Activated CD4-positive, alpha-beta T cell treated with anti-CD3 and anti-CD28 coated beads, Interleukin-2, amount 10 ng/mL, durations not matched to agents 7 days and 5 days (primary cell): ENCODE measurements at places on chromosomes 5 and 9. TPM values are rescaled to one million over a fixed set of nuclear protein-coding genes. Genes with fewer than 3 reads are reported as not detected.

GRCh38 chr5:84058561-84058960 is 326.1 kb downstream of the EDIL3 start:
- no peaks in the 10 kb centered on the region for H3K4me1 ChIP-seq
- no peak for DNase-seq
- no peak overlapping the region for H3K27ac ChIP-seq
- no peaks in the 10 kb centered on the region for H3K27me3 ChIP-seq

DNA sequence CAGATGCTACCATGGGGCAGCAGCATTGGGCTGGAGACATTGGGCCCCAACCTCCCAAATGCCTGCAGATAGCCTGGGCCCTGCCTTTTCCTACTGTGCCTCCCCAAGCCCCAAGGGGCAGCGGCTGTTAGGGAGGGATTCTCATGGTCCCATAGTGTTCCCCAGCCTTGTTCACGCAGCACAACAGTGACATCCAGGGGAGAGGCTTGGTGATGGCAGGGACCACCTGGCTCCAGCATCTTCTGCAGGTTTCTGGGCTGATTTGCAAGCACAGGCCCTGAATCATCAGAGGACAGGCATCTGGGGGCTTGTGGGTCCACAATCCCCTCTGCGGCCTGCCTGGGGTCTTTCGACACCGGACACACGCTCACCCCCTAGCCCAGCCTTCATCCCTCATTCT is 354.6 kb downstream of the SLIT3 start:
- H3K36me3 ChIP-seq = no peaks in the 10 kb centered on the region
- H3K27me3 ChIP-seq = no peaks in the 10 kb centered on the region
- H3K4me1 ChIP-seq = peaks cover 7% of the 10 kb centered on the region
- DNase-seq = no peak
- no peak overlapping the region for H3K27ac ChIP-seq
- H3K4me3 ChIP-seq = no peak overlapping the region

DNA sequence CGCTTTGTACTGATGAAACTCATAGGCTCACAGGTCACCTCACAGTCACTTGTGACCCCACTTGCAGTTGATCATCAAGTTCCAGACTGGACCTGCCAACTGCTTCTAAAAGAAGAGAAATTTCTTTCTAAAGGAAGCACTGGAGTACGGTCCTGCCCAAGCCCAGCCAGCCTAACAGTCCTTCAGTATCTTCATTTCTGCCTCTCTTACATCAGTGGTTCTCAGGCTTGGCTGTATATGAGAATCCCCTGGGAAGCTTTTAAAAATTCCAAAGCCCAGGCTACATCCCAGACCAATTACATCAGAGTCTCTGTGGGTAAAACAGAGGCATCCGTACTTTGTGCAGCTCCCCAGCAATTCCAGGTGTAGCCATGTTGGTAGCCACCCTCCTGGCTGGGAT is 282.1 kb downstream of the NFIB start:
- H3K27me3 ChIP-seq = no peaks in the 10 kb centered on the region
- no peak for DNase-seq
- no peak overlapping the region for H3K4me3 ChIP-seq

The PCDHB10 gene
- not detected for total RNA-seq

The PHF24 gene
- not detected for total RNA-seq
